ENCODE measurements at places on chromosomes 1 and 21. TPM values are rescaled to one million over a fixed set of nuclear protein-coding genes. Genes with fewer than 3 reads are reported as not detected.
A peak's percentile ranks its signal among the peaks of the same experiment; 100 is the strongest.

CD53 gene
- not detected for total RNA-seq

KCNA3 gene
- total RNA-seq = 0.69 TPM

DNA sequence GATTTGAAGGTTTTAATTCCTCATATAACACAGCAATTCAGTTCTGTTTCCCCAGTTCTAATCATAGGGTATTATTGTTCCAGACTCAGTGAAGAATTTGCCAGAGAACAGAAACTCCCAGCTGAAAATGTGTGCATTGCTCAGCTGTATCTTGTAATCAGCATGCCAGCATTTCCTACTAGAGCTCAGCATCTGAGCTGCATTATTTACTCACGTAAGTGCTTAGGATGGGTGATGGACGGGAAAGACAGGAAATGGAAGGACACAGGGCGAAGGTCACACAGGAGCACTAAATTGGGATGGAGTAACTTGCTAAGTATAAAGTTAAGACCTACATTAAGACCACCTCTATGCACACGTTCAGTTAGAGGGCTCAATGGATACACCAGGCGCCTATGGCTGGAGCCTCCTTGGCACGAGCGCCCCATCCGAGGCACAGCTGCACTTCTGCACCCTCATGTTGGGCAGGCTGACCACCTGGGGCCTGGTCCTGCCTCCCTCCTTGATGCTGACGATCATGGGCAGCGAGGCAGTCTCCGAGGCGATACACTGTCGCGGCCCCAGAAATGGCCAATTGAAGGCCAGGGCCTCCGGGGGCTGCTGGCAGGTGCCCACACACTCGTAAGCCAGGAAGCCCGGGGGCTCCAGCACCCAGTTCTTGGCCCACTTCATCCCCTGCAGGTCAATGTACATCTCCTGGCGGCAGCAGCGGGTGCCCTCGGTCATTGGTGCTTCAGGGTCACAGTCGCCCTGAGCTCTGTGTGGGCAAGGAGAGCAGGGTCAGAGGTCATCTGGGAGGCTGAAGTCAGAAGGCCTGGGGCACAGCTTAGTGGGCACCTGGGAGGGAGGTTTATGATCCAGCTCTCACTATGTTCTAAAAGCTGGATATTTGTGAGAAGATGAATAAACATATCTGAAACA lies 3.7 kb downstream of the LEFTY2 start:
- no peak for DNase-seq

GRCh38 chr1:28887835-28888682 lies 26.3 kb upstream of the EPB41 start:
- peak; percentile 53 for DNase-seq
